Activated naive CD4-positive, alpha-beta T cell treated with anti-CD3 and anti-CD28 coated beads for 36 hours (primary cell): ENCODE measurements at places on chromosomes 7 and 10. TPM values are rescaled to one million over a fixed set of nuclear protein-coding genes. Genes with fewer than 3 reads are reported as not detected.

- H3K27me3 ChIP-seq = no peaks in the 10 kb centered on the region
- peak overlapping the region; percentile 79 for H3K4me3 ChIP-seq
- peak overlapping the region; percentile 93 for H3K27ac ChIP-seq
- peak; percentile 57 for DNase-seq
- H3K36me3 ChIP-seq = peaks cover 27% of the 10 kb centered on the region
- H3K4me1 ChIP-seq = peaks cover 32% of the 10 kb centered on the region
Measured at GRCh38 chr7:44081266-44081748, 1.0 kb downstream of the POLM start.

DNA sequence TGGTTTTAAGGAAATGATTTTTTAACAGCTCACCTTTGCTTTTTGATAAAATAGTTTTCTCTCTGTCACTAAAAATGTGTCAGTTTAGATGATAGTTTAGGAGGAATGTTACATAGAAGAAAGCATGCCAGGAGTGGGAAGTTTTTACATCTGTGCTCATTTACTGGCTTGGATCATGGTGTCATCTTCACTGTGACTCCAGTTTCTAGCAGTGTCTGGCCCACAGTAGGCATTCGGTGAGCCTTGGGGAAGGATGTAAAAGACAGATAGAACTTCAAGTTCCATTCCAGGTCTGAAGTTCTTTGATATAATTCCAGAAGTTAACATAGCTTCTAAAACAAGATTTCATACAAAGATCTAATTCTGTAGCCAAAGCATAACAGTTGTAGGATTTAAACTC lies 259.2 kb downstream of the BICC1 start:
- peaks cover 5% of the 10 kb centered on the region for H3K27me3 ChIP-seq
- no peaks in the 10 kb centered on the region for H3K4me1 ChIP-seq
- no peaks in the 10 kb centered on the region for H3K36me3 ChIP-seq
- H3K27ac ChIP-seq = no peak overlapping the region
- H3K4me3 ChIP-seq = no peak overlapping the region

DNA sequence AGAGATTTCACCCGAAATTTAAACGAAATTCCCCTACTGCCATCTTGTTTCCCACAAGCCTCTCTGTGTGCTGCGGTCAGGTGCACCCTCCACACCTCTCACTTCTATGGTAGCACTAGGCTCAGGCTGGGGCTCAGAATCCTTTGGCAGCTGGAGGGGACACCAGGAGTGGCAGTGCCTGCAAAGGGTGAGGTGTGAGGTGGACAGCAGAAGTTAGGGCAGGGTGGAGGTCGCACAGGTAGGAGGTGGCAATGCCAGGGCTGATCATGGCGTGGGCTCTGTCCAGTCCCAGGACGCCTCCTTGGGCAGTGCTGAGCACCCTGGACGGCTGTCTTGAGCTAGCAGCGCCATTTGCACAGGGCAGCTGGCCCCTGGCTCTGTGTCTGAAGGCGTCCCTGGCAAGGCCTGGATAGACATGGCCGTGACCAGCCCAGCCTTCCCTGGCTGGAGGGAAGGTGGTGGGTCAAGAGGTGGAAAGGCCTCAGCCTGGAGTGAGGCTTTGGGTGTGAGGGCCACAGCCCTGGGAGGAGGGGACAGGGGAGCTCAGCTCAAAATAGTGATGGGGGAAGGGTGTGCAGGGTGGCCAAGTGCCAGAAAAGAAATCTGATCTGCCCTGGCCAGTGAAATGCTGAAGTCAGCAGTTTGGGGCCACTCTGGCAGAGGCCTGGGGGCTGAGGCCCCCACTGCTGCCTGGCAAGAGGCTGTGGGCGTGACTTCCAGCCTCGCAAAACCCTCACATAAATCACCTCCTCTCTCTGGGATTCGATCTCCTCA lies 40.0 kb downstream of the ZCCHC24 start:
- H3K27me3 ChIP-seq = no peaks in the 10 kb centered on the region
- no peaks in the 10 kb centered on the region for H3K36me3 ChIP-seq
- H3K4me3 ChIP-seq = no peak overlapping the region
- DNase-seq = no peak

DPP6 gene
- total RNA-seq = not detected

DOCK4 gene
- 0.62 TPM for total RNA-seq
